ENCODE measurements at places on chromosomes 3 and 15. TPM values are rescaled to one million over a fixed set of nuclear protein-coding genes. Genes with fewer than 3 reads are reported as not detected.
A peak's percentile ranks its signal among the peaks of the same experiment; 100 is the strongest.

GRCh38 chr3:126033051-126033745, 50.7 kb downstream of the SLC41A3 start:
- no peak for DNase-seq

Gene PLSCR2
- not detected for total RNA-seq

DNA sequence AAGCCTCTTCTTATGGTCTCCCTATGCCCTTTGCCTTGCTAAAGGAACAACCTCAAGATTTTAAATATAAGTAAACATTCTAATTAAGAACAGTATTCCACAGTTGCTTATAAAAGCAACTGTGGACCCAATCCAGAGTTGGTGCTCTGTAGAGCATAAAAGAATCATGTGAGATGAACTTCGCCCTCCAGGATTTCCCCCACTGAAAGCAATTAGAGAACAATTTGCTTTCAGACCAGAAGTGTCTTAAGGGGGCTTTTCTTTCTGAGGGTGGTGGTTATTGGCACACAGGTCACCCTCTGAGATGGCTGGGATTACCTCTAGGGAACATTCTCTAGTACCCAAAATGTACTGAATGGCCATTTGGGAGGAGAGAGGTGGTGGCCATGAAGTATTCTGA, 10.6 kb downstream of the ZNF592 start:
- no peak for DNase-seq

Gene PTX3
- total RNA-seq = 172 TPM

Gene KIF7
- total RNA-seq = 11.3 TPM

- peak; percentile 28 for DNase-seq
These were observed 40.5 kb downstream of the HES1 start for GRCh38 chr3:194176274-194176991.

Gene CCK
- total RNA-seq = not detected

DNA sequence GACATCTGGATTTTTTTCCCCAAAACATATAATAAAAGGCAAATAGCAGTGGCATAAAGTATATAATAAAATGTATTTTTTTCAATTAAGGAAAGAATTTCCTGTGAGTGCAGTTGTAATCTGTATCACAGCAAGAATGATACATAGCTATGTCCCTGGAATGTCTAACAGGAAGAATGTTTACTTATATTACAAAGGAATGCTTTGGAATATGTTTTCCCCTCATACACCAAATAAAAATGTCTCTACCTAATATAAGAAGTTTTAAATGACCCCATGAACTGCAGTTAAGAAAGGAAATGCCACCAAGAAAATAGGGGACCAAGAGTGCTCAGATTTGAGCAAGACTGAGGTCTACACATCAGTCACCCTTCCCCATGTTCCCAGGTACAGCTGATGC, 38.0 kb upstream of the ATP11B start:
- peak; percentile 56 for DNase-seq

DNA sequence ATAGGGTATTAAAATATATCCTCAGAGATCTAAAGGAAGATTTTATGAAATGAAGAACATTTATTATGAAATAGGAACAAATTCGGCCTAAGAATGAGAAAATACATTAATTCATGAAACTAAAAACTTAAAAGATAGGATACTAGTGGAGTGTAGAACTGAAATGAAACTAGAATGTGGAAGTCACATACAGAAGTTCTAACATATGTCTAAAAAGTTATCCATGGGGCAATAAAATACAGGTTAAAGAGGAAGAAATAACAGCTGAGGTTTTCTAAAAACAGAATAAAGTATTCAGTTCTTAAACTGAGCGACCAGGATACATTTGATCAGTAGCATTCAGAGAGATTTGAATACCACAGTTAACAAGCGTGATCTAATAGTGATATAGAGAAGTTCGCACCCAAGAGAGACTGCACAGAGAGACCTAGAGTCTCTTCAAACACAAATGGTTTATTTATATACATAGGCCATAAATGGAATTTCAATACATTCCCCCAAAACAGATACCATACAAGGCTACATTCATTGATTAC, 85.9 kb downstream of the FEZF2 start:
- DNase-seq = no peak

Gene GUCA1C
- not detected for total RNA-seq

Gene CCRL2
- 3.9 TPM for total RNA-seq

- DNase-seq = no peak
These were observed 60.8 kb downstream of the PFN2 start for GRCh38 chr3:149909923-149910322.

DNA sequence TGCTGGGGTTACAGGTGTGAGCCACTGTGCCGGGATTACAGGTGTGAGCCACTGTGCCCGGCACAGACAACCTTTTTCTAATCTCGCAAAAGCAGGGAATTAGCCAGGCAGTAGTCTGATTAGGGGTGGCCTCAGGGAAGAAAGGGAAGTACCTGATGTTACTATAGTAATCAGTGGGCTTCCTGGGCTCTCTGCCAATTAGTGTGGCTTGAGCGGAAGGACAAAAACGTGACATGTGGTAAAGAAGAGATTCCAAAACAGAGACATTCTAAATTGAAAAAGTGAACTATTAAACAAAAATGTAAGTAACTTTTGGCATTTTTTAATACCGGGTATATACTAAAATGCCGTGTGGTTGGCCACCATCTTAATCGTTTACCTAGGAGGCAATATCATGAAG, 48.1 kb downstream of the CFAP20DC start:
- no peak for DNase-seq

Gene RBP2
- not detected for total RNA-seq

Gene ZBTB47
- 14.5 TPM for total RNA-seq

DNA sequence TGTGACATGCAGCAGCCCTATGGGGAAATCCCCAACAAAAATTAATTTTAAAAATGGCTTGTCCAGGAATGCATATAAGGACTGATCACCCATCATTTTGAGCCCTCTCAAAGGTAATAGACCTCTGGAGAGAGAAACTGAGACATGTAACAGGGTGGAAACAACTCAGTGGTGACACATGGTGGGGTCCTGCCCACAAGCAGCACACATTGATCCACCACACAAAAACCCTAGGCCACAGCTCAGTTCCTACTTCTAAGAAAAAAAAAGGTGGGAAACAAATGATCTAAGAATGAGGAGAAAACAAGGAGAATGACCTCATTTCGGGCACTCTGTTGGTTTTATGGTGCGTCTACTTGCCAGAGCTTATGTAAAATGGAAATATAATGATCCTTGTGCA, 1.9 kb upstream of the SLC41A3 start:
- DNase-seq = no peak

DNA sequence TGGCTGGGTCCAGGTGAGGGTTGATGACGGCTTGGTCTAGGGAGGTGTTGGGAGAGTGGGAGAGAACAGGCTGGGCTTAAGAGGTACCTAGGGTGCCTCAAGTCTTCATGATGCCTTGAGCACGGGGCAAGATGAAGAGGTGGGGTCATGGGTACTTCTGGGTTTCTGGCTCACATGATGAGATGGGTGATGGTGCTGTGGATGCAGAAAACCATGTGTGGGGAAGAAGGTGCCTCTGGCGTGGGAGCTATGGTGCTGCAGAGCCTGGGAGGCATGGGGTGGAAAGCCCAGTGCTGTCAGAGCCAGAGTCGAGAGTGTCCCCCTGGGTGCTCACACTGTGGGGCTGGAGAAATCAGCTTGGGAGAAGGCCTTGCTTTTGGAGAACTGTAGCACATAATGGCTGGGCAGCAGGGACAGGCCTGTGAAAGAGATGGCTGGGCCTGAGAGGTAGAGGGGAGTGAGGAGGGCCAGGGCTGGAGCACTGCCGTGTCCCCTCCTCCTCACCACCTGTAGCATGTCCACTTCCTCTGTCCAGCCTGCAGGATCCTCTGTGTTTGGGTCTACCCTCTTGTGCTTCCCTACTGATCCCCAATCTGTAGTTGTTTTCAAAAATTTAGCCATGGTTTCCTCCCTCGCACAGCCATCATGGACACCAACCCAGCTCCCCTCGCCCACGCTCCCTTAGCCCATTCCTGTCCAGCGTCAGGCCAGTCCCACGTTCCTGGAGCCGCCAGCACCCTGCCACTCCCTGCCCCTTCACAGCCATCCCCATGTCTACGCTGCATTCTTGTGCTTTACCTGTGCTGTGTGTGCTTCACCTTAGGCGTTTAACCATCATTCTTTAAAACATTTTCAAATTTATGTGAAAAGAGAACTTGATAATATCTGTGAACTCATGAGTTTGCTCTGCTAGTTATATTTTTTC, 132.0 kb downstream of the EEFSEC start:
- no peak for DNase-seq

Gene DNAH1
- total RNA-seq = 5.8 TPM

GRCh38 chr15:42616107-42616506, 40.7 kb downstream of the STARD9 start:
- DNase-seq = peak; percentile 57

DNA sequence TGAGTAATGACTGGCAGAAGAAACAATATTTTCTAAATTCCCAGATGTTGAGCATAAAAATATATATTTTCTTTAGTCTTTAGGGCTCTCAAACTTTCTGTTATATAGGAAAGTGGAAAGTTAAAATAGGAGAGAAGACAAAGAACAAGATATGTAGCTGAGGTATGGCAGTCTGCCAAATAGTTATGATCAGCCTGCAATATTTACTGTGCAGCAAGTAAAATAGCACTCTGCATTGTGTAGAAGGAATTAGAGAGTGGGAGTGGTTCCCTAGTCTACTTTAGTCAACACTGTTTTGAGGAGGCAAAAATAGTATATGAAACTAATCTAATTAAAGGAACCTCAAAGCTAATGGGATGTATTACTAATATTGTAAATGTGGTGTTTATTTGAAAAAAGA, 978.1 kb upstream of the ALCAM start:
- DNase-seq = peak; percentile 16

DNA sequence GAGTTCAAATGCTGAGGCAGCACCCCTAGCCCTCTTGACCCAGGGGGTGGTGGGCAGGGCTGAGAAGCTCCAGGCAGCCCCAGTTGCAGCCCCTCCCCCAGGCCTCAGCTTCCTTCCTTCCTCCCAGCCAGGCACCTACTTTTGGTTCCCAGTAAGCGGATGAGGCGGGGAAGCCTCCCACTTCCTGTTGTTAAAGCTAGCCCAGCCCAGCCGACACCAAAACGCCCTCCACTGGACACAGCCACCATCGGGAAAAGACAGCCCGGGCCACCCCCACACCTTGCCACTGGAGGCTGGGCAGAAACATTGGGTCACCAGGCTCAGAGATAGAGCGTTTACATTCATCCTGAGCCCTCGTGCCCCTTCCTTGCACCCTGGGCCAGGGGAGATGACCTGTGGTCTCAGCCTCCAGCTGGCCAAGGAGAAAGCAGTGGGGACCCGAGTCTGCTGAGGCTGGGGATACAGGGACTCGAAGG, 3.5 kb downstream of the DUSP7 start:
- peak; percentile 86 for DNase-seq

DNA sequence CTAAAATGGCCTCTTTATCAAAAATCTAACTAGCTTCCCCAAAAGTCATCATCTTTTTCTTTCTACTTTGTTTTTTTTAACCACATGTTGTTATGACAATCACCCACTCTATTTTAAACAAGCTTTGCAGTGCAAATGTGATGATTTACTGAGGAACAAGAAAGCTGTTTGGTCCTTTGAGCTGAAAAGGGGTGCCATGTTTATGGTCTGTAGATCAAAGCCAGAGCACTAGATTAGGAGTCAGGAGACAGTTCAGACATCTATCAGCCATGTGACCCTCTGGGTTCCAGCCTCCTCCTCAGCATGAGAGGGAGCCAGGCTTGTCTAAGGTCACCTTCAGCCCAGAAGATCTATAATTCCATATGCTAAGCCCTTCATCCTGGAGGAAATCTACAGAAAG, 65.9 kb downstream of the RPL22L1 start:
- DNase-seq = no peak

GRCh38 chr3:4935347-4935746, 43.9 kb upstream of the BHLHE40 start:
- no peak for DNase-seq
